ENCODE measurements at places on chromosomes 3 and 15.

GRCh38 chr3:36124118-36124796, 256.0 kb upstream of the STAC start:
- no peak for DNase-seq

GRCh38 chr3:171257251-171258203, 202.7 kb downstream of the TNIK start:
- no peak for DNase-seq

DNA sequence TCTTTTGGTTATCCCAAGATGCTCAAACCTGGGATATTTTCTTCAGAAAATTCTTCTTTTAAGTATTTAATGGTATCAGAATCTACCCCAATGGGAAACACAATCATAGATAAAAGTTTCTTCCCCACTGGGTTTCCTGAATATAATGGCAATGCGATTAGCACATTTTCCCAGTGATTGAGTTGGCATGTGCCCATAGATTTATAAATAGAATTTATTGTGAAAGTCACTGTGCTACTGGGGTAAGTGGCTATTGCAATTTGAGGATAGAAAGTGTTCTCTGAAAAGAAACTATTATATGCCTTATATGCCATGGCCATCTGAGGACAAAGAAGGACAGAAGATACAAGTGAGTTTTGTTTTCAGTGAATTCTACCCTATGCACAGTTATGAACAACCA, 99.0 kb upstream of the RBMS3 start:
- DNase-seq = no peak

GRCh38 chr15:88303395-88303794, 46.9 kb upstream of the NTRK3 start:
- no peak for DNase-seq

DNA sequence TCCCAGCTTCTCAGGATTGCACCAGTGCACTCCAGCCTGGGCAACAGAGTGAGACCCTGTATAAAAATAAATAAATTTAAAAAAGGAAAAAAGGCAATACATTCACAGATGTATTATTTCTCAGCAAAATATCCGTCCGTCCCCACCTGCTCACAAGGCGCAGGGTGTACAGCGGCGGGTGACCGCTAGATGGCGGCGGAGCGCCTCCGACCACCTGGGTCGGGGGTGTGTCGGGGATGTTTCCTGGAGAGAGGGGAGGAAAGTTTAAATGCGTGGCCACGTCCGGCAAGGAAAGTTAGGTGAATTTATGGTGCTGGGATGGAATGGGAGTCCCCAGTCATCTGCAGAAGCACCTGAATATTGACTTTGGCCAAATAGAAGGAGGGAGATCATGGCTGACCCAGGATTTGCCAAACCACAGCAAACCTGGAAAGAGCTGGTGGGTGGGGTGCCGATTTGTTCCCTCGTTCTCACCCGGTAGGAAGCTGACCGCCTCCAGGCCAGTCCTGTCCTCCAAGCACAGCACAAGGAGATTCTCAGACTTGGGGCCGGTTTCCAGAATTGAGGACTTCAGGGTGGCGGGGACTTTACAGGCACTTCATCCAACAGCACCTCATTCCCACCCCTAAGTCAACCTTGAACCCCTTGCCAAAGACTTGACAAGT, 88.3 kb downstream of the TMEM266 start:
- peak; percentile 46 for DNase-seq

GRCh38 chr3:134360046-134360445, 14.2 kb downstream of the AMOTL2 start:
- DNase-seq = no peak

GRCh38 chr3:143848704-143849103, 436 bp upstream of the SLC9A9 start:
- no peak for DNase-seq

DNA sequence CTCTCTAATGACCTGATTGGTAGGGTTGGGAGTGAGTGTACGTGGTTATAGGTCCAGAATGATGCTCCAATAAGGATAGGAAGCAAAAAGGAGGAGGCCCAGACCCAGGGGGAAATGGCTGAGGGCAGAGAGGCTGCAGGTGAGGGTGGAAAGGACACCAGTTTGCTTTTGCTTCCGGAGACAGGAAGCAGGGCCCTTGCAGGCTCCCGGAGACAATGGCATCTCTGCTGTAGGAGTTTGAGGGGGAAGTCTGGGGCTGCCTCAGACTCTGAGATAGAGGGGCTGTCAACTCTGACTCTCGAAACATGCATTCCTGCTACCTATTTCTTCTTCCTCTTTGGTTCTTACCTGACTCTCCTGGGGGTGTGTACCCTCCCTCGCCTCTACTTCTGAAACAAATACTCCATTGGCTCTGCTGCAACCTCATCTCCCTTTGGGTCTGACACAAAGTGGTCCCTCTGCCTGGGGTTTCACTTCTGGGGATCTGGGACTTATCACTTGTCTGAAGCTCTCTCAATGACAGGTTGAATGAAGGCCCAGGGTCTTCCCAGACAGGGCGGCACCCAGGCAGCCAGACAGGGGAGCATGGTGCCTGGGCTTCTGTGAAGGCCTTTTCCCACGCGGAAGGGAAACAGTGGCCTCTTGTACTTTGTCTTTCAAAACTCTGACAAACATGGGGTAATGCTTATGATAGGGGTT, 61.5 kb downstream of the CHRD start:
- DNase-seq = no peak

DNA sequence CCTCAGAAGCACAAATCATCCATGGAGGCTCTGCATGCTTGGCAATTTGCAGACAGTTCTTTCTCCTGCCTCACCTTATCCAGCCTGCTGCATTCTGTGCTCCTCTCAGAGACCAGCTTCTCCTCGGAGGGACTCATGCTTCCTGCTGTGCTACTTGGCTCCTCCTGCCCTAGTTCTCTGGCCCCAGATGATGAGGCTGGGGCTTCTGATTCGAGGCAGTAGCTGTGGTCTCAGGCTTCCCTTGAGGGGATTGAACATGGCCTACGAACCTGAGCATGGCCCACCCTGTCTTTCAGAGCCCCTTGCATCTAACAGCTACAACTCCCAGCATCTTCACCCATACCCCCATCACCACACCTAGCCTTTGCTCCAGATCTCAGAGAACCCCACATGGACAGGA, 6.7 kb downstream of the VIPR1 start:
- no peak for DNase-seq

DNA sequence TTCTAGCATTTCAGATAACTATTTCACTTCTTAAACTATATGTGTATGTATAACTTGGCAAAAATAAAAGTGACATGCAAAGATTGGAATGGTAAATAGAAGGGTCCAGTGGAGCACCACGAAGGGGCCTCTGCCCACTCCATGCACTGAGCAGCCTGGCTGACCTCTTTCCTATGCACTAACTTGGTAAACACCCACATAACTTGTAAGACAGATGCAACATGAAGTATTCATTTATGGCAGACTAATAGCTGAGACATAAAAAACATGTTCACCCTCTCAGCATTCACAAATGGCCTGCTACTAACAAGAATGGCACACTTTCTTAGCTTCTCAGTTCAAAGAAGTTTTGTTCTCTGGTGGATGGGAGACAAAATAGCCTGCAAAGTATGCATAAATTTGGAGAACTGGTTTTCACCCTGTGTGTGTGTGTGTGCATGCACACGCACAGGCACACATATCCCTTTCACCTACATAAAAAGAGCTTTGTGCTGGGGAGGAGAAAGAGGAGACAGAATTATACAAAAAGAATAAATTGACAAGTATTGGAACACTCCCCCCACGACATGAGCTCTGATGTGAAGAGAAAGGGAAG, 26.5 kb upstream of the RYK start:
- DNase-seq = no peak

DNA sequence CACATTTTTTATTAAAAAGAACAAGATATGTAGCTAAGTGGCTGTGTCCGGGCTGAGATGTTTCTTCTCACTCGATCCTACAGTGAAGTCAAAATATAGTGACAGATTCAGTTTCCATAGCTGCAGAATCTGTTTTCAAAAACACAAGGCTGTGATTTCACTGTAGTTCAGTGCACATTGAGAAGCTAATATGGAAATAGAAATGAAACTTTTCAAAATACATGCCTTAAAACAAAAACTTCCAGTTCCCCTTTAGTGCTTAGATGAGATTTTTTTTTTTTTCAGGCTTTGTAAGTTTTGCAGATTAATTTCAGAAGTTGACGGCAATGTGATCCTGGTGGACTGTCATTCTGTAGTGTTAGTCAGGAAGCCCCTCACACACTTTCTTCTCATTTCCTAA, 23.8 kb upstream of the TRAK1 start:
- DNase-seq = no peak

- no peak for DNase-seq
These were observed 10.7 kb upstream of the PAQR5 start for GRCh38 chr15:69288011-69288410.

DNA sequence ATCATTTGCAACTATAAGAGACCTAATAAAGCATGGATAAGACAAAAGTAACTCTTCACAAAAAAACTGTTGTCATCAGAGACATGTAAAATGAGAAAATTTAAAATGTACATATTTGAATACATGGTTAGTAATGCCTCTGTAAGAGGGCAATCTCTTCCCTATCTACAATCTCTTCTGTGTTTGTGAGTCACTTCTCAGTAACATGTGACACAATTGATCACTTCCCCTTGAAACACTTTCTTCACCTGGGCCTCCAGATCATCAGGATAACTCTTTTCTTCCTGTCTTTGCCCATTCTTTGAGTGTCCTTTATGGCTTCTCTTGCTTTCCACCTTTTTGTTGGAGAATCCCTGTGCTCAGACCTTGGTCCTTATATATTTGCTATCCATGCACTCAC, 50.4 kb downstream of the TFDP2 start:
- DNase-seq = no peak

DNA sequence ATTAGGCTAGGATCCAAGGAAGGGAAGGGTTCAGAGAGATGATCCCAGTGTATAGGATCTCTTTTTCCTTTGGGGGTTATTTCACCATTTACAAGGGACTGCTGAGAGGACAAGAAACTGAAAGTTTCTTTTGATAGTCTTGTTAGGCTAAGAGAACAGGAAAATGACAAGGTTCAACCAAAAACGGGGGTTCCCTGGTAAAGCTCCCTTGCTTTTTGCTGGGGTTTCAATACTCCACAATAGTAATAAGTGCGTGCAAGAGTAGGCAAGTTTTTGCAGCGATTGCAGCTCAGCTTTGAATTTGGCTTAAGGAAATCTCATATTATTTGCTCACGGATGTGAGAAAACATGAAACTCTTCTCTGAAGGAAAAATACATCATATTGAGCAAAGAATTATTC, 18.8 kb upstream of the SUSD5 start:
- DNase-seq = no peak
